Effector memory CD4-positive, alpha-beta T cell (primary cell): ENCODE measurements at places on chromosomes 1 and 21.

- no peak for DNase-seq
Measured at GRCh38 chr1:71979882-71980281, 302.5 kb downstream of the NEGR1 start.

GRCh38 chr1:180946056-180946455, 33.4 kb downstream of the KIAA1614 start:
- no peak for DNase-seq

DNA sequence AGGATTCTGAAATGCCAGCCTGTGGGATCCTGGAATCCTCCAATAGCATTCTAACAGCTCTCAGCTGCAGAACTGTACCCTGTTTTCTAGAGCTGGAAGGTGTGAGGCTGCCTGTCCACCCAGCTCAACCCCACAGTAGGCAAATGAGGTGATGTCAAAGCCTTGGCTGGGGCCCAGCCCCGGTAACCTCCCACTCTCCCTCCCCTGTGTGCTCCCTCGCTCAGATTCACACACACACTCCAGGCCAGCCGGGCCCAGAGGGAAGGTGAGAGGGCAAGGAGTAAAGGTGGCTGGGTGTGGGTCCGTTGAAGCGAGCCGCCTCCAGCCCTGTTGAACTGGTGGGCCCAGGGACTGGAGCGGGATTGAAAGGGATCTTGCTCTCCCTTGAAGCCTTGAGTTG, at the start of gene BSND:
BSND (plus strand) TSS at position 257 of the 400 bp plus-strand sequence. CDS start 254 bp downstream, outside the sequence.
- DNase-seq = no peak

GRCh38 chr1:178659789-178660208, 65.2 kb upstream of the RALGPS2 start:
- DNase-seq = no peak

DNA sequence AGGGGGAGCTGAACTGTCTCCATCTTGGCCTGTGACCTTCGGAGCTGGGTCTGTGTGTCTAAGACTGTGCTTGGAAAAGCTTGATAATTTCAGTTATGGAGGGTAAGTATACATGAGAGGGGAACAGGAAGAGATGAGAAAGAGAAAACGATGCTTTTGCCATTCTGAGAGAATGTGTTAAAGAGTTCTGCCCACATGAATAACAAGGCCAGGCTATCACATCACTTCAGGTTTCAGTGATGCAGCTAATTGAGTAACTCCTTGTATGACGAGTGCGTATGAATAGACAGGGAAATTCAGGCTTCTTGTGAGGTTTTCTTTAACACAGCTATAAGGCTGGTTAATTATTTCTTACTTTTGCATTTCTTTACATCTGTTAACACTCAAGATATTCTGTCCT, 81.0 kb downstream of the PLPPR5 start:
- DNase-seq = no peak

- no peak for DNase-seq
Measured at GRCh38 chr1:154759196-154759595, 110.9 kb downstream of the KCNN3 start.

GRCh38 chr1:154970631-154971340, at the start of gene SHC1:
Gene SHC1 (minus strand): TSS chr1:154970747. CDS start chr1:154970526, 221 bp downstream.
- DNase-seq = no peak

DNA sequence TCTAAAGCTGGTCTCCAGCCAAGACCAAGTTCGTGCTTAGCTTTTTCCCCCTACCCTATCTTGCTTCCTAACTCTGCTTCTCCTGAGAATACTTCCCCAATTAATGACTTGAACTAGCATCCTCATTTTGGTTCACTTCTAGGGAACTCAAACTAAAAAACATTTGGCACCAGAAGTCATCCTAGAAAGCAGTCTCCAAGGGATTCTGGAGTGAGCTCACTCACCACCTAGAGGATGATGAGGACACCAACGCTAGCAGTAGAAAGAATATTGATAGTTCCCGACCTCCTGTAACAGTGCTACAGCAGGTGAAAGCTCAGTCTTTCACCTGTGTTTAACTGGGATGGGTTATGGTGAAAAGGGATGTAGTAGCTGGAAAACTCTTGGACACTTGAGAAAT, 4.7 kb upstream of the PSMB2 start:
- no peak for DNase-seq

DNA sequence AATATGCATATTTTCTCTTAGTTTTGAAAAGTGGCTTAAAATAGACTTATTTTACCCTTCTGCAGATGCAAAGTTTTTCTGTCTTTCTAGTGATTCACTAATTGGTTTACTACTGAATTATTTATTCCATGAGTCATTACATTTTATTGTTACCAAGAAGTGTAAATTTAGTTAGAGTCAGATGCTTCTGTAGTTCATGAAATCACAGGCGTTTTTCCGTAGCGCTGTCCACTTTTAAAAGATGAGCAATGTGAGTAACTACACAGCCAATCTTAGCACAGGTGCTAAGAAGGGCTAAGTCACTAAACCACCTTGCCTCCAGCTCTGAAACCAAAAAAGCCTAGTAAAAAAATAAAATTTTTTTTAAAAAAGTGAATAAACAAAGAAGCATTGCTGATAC, 24.7 kb downstream of the RGS13 start:
- no peak for DNase-seq

DNA sequence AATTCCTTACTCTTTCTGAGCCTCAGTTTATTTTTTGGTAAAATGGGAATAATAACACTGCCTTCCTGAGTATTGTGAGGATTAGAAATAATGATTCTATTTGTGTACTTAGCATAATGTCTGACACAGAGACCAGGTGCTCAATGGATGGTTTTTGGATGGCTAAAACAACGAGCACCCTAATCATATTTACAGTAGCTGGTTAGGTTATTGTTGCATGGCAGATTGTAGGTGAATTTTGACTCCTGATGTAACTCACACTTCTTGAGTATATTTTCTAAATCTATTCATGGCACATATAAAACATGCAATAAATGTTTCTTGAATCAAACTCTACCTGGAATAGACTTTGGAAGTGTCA, 11.9 kb upstream of the DUSP10 start:
- no peak for DNase-seq

GRCh38 chr1:172391976-172392375, 28.5 kb upstream of the C1orf105 start:
- DNase-seq = no peak

DNA sequence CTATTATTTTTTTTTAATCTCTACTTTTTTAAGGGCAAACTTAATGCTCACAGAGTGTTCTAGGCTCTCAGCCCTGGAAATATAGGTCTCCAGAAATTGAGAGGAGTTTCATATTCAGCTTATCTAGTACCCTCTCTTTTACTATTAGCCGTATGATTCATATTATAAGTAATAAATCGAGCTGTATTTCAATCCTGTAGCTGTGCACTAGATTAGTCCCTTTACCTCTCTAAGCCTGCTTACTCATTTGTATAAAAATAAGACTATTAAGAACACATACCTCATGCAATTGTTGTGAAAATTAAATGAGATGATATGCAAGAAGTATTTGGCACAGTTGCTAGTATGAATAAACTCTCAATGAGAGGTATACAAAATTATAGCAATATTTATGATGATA, 128.2 kb upstream of the HOOK1 start:
- DNase-seq = no peak

DNA sequence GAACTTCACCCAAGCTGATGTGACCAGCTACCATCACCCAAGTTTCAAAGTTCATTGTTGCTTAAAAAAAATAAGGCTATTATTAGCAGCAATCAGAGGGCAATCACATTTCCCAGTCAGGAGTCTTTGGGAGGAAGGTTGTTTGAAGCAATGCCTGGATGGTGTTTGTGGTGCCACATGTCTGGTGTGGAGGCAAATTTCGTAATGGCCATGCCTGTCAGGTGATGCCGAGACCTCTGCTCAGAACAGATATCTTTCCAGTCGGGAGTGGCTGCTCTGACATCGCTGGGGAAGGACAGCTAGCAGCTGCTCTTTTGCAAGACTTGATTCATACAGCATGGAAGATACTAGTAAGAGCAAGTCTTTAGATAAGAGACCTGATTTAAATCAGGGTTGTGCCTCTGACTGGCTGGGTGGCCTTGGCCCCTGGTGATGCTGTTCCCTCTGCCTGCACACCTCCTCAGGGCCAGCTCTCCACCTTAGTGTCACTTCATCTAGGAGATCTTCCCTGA, 187.8 kb upstream of the JUN start:
- no peak for DNase-seq

- no peak for DNase-seq
Measured at GRCh38 chr1:45172005-45172404, 34.4 kb downstream of the ZSWIM5 start.

DNA sequence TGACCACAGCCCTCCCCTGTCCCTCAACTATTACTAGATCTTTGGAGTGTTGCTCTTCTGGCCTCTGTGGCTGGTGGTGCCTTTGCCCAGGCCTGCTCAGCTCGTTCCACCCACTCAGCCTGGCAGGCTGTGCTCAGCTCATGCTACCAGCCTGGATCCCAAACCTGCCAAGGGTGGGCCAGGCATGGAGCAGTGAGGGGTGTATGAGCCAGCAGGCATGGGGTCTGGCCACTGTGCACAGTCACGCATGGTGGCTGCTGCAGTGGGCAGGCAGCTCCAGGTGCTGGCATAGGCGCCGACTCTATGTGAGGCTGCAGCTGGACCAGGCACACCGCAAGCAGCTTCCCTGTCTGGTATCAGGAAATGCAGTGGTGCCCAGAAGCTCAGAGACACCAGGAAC, 449.9 kb downstream of the MATN1 start:
- no peak for DNase-seq

DNA sequence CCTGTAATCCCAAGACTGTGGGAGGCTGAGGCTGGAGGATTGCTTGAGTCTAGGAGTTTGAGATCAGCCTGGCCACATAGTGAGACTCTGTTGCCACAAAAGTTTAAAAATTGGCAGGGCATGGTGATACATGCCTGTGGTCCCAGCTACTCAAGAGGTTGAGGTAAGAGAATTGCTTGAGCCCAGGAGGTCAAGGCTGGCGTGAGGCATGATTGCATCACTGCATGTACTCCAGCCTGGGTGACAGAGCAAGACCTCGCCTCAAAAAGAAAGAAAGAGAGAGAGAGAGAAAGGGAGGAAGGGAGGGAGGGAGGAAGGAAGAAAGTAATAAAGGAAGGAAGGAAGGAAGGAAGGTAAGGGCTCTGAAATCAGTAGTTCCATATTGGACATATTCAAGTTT, 25.0 kb downstream of the GLUL start:
- no peak for DNase-seq

- no peak for DNase-seq
Measured at GRCh38 chr1:24108334-24109165, 3.4 kb downstream of the MYOM3 start.

GRCh38 chr1:219985169-219985568, 56.8 kb upstream of the SLC30A10 start:
- DNase-seq = no peak

- DNase-seq = no peak
Measured at GRCh38 chr1:7656557-7657215, 114.4 kb upstream of the VAMP3 start.
